Fibroblast of pulmonary artery (primary cell): ENCODE measurements at places on chromosomes 5 and 9.

DNA sequence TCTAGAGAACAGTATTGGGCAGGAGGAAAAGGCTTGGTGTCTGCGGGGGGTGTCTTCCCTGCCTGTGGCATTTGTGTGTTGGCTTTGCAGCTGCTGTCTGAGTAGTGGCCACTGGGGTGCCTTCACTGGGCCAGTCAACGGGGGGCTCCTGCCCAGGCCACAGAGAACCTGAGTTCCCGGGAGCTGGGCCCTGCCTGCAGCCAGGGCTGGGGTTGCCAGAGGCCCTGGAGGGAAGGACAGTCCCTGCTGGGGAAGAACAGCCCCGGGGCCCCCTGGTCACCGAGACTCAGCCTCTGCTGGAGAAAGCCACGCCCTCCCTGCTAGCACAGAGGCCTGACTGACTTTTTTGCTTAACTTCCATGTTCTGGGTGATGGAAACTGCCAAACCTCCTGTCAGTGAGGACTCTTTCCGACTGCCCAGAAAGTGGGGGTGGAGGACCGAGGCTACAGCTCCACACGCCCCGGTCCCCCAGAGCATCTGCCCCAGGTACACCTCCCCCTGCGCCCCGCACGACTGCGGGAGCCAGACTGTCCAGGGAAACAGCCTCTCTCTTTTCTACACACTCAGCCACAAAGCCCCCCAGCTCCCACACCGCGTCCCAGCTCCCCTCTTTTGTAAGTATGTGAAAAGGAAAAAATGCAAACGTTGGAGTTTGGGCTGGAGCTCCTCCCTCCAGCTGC is 133.4 kb downstream of the DAB2IP start:
- DNase-seq: no peak

- DNase-seq: no peak
These were observed 126.1 kb downstream of the CACNA1B start for GRCh38 chr9:138003485-138004190.

DNA sequence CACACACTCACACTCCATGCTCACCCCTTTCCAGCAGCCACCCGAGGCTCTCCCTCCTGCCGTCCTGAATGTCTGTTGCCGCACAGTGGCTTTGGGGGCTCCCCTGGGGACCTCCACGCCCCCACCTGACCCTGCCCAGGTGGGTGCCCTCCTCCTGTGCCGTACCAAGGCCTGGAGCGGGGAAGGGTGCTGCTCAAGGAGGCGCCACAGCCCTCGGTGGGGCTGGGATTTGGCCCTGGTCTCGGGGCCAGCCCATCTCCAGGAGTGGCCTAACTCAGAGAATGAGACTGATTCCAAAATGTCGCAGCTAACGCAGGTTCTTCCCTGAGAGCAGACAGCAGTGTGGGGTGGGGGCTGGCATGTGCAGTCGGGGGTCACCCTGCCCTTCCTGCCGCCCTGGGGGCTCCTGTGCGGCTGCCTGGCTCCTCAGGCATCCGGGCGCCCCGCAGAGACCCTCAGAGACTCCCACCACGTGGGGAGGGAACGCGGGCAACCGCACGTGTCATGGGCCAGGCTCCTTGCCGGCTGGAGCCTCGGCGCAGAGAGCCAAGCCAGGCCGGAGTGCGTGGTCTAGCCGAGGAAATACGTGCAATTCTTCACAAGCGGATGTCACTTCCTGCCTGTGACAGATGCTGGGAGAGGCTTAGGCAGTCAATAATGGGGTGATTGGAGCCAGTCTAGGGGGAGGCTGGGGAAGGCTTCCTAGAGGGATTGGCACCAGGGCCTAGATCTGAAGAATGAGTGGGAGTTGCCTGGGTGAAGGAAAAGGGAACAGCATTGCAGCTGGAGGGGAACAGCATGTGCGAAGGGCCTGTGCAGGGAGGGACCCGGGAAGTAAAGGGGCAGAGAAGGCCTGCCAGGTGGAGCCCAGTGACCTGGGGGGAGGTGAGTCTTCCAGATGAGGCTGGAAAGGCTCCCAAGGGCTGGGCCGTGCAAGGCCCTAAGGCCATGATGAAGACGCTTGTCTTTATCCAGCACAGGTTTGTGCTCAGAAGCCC is 44.1 kb downstream of the C9orf50 start:
- peak; percentile 92 for DNase-seq

DNA sequence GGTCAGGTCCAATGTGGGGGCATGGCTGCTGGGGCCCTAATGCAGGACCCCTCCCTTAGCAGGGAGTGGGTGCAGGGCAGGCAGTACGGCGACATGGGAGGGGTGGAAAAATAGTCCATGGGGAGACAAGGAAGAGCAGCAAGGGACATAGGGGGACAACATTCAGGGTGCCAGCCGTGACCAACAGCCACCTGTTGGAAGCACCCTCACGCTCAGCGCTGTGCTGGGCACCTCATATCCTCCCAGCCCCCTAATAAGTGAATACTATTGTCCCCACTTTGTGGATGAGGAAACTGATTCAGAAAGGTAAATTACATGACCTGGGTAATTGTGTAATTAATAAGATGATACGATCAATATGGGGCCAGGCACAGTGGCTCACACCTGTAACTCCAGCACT is 3.0 kb upstream of the FIBCD1 start:
- DNase-seq: no peak

GRCh38 chr9:84789463-84789830 is 119.9 kb downstream of the NTRK2 start:
- no peak for DNase-seq

- DNase-seq: no peak
These were observed 4.6 kb upstream of the ANP32B start for GRCh38 chr9:97978371-97979130.

GRCh38 chr5:5326115-5326758 is 96.2 kb upstream of the ICE1 start:
- DNase-seq: no peak

DNA sequence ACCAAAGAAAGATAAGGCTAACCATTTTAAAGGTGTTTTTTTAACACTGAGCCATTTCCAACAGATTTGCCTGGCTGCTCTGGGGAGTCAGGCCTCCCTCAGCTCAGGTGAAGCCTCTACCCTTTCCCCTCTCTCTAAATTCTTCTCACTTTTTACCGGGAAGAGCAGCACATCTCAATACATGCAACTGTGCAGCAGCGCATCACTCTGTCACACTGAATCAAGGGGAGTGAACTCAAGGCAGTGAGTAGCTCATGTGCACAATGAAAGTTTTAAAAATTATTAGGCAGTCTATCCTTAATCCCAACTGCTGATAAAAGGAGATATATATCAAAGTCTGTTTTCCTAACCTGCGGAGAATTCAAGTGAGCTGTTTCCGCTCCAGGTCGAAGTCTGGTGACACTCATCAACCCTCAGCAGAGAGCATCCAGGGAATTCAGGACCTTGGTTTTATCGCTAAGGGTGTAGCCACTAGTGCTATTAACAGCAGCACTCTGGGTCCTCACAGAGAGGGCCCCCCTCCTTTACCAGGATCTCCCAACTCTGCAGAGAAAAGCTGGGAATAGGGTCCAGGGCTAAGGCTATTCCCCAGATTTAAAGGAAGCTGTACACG is 1.0 kb downstream of the CEMIP2 start:
- DNase-seq: no peak

DNA sequence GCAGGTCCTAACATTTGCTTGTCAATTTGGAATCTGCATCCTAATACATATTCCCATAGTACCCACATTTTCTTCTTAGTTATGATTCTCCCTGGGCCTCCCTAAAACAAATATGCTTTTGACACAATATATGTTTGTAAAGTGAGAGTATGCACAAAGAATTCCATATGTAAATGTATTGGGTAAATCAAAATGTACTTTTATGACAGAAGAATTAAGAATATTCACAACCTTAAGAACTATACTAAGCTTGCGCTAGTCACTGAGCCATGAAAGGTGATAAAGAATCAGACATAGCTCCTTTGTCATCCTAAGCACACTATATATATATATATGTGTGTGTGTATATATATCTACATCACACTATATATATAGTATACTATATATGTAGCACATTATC is 438.5 kb downstream of the ACTL7B start:
- DNase-seq: no peak

- DNase-seq: no peak
These were observed 67.3 kb upstream of the CEMIP2 start for GRCh38 chr9:71835596-71835995.
